Stimulated activated CD4-positive, alpha-beta T cell treated with anti-CD3 and anti-CD28 coated beads, TNF-alpha, amount 100 ng/mL, for 1 hour (primary cell): ENCODE measurements at places on chromosomes 11 and 22.

- no peak for DNase-seq
These were observed 59.7 kb upstream of the LMO1 start for GRCh38 chr11:8323161-8323935.

GRCh38 chr11:116096272-116096995 is 592.2 kb upstream of the CADM1 start:
- DNase-seq: no peak

DNA sequence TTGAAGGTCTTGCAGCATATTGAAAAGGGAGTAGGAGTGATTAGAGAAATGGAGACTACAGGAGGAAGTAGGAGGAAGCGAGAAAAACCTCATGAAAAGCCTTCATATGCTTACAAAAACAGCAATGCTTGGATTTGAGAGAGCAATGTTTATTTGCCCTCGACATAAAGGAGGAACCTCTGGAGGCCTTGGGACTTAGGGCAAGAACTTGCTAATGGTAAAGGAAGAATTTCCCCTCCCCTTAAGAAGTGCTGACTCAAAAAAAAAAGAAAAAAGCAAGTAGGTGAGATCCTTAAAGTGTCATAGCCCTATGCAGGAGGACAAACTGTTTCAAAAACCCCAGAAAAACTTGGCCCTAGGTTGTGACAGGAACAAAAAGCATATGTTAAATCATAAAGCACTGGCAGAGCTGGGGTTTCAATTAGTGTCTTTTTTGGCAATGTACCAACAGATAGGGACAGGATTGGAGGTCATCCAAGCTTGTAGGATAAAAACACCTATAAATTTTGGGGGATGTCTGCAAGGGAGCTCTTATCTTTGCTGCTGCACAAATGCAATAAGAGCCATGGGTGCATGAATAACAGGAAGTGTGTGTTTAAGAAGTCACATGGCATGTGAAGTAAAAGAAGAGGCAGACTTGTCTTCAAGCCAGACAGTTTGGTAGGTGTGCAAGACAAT is 4.9 kb downstream of the GLYAT start:
- DNase-seq: no peak

DNA sequence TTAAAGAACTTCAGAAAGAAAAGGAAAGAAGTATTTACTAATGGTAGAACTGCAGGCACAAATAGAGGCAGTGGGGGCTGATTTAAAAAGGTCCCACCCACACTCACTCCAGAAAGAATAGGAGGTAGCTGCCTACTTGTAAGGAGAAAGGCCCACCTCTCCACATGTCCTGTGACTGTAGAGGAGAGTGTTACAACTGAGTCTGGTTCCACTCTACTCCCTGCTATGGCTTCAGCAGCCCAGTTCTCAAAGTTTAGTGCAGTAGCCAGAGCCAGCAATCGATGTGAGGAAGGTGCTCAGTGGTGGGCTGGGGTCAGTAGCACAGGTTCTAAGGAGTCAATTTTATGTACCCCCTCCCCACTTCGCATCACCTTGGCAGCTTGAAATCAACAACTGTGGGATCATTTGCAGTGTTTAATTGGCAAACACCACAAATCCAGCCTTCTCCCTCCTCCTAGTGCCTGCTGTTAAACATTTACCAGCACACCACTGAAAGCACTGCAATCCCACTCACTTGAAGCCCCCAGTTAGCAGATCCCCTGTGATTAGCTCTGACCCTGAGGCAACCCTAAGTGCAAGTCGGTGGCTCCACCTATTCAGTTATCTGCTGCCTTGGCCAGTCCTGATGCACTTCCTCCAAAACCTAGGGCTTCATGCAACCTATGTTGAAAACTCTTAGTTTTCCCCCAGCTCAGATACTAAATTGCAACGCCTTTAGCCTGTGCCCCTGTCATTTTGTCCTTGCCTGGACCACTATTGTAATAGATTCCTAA is 146.6 kb downstream of the BBOX1 start:
- DNase-seq: no peak

DNA sequence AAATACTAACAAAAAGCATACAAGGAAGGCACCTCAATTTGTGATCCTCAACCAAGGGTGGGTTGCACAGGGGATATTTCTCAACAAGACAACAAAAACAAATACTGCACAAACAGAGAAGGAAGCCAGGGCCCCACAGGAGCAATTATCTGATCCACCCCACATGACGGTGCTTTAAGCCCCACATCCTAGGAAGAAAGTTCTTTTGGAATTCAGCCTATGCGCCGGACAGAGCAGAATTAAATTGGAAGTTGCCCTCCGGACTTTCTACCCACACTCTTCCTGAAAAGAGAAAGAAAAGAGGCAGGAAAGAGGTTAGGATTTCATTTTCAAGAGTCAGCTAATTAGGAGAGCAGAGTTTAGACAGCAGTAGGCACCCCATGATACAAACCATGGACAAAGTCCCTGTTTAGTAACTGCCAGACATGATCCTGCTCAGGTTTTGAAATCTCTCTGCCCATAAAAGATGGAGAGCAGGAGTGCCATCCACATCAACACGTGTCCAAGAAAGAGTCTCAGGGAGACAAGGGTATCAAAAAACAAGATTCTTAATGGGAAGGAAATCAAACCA is 40.6 kb downstream of the OSBP start:
- no peak for DNase-seq

GRCh38 chr11:75768909-75769771 is 562 bp downstream of the DGAT2 start:
- DNase-seq: peak; percentile 4

GRCh38 chr22:35705141-35705540 is 12.5 kb upstream of the APOL5 start:
- DNase-seq: no peak

GRCh38 chr11:96964661-96965060 is 574.8 kb downstream of the JRKL start:
- no peak for DNase-seq

- no peak for DNase-seq
These were observed 5.5 kb downstream of the CBX6 start for GRCh38 chr22:38866399-38867123.

DNA sequence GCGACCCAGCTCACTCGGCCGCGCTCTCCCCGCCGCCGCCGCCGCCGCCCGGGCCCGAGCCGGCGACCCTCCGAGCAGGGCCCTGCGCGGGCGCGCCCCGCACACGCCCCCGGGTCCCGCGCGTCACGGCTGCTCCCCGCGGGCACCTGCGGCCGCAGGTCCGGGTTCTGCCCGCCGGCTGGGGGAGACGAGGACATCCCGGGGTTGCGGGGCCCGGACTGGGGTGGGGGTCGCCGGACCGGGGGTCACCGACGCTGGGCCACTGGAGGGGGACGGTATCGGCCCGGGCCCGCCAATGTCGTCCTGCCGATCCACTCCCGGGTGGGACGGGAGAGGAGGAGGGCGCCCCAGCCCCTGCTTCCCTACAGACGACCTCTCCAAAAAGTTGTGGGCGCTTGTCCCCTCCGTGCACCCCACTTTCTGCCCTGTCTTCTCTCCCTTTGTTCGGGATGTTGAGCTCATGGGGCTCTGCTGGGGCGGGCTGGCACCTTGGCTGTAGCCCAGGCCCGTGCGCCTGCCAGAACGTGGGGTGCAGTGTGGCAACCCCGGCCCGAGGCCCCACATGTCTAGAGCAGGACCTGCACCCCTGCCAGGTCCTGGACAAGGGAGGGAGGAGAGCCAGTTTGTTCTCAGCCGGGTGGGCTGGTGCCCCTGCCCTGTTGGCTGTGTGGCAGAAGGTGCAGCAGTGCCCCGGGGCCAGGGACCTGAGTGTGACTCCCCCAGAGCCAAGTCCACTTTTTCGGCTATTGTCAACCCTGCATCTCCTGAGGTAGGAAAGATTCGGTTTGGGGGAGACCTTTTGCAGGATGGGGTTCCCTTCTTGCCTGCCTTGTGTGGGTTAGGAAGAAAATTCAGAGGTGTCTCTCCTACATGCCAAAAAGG is 40.2 kb upstream of the CELSR1 start:
- DNase-seq: no peak

DNA sequence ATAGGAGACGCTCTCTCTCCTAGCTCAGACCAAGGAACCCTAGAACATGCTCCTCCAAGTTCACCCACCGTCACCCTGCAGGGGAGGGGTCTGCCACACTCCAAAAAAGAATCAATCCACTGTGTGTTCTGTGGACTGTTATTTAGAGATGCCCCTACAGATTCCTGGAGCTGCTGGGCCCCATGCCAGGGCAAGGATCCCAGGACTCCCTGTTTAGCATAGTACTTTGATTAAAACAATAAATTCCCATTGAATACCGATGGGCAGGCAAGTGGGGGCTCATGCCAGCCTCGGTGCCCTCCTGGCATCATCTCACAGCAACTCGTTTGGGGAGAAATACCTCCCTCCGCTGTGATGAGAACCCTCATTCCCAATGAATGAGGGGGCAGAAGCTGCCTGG is 247.5 kb downstream of the ST3GAL4 start:
- DNase-seq: no peak

GRCh38 chr11:27317751-27318150 is 45.3 kb downstream of the CCDC34 start:
- DNase-seq: no peak

- no peak for DNase-seq
These were observed 57.9 kb downstream of the RAB38 start for GRCh38 chr11:88117281-88117858.

GRCh38 chr11:95014184-95014821 is 10.8 kb upstream of the KDM4E start:
- DNase-seq: no peak

GRCh38 chr22:42256220-42256619 is 14.2 kb downstream of the TCF20 start:
- DNase-seq: no peak

GRCh38 chr22:19758896-19759426 is 1.6 kb upstream of the TBX1 start:
- DNase-seq: no peak

GRCh38 chr11:43576320-43576802 is 104.2 kb upstream of the HSD17B12 start:
- no peak for DNase-seq

DNA sequence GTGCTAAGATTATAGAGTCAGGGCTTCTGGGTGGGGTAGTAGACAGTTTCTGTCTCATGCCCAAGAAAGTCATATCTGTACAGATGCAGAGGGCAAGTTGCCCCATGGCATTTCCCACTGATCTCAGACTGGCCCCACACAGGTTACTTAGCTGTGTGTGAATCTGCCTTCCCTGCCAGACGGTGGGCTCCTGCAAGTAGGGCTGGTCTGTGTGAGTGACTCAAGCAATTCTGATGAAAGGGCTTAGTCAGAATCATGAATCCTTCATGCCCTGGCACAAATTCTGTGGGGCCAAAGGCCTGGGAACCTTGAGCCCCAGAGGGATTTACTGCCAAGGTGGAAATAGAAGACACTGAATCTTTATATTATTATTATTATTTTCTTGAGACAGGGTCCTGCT is 30.4 kb downstream of the USH1C start:
- no peak for DNase-seq

GRCh38 chr11:112310848-112311247 is 50.2 kb upstream of the PLET1 start:
- DNase-seq: no peak

DNA sequence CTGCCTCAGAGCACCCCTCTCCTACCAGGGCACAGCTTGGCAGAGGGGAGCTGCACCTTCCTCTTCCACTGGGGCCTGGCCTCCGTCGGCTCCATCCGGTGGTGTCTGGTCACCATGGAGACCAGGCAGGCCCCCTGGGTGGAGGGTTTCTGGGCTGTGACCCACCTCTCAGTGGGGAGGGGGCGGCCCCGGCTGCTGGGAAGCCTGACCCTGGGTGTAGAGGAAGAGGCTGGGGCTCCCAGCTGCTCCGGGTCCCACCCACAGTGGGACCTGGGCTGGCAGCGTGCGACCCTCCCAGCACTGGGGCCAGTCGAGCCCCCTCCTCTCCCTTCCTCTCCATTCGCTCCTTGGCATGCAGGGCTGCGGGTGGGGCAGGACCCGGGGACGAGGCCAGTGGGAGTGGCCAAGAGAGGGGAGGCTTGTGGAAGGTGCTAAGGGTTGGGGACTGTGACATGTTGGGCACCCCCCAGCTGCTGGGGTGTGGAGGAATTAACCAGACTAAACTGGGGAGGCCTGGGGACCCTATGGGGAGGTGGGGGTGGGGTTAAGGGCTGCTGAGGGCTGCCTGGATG is 46.8 kb downstream of the BRSK2 start:
- DNase-seq: no peak

GRCh38 chr22:29758068-29758622 is 8.7 kb downstream of the ZMAT5 start:
- DNase-seq: no peak

DNA sequence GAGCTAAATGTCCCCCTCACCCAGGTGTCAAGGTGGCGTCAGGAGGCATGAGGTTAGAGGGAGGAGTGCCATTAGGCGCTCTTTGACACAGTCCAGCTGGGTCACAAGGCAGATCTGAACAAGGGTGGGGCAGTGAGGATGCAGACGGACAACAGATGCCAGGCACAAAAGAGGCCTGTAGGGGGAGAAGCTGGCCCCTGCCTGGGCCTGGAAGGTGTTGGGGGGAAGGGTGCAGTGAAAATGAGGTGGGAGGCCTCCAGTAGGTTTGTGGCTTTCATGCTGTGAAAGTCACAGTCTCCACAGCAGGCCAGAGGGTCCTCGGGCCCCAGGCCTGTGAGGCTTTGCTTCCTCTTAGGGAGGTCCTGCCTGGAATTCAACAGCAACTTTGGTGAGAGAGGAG is 85.0 kb upstream of the PLET1 start:
- no peak for DNase-seq

DNA sequence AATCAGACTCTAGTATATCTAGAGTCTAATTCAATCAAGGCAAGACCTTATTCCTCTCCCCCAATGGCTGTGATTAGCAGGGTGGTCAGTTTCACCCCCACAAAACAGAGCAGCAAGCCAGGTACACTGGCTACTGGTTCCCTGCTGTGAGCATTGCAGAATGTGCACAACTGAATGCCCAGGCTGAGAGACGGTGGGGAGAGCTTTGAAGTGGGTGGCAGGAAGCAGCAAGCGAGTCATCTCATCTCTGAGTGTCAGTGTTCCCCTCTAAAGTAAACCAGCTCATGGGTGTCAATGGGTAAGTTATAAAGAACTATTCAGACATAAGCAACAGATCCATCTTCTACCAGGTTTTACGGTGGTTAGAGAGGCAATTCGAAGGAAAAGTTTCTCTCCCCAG is 37.6 kb downstream of the GAB4 start:
- no peak for DNase-seq
